ENCODE measurements at places on chromosomes 13 and 19.

GRCh38 chr19:18418029-18418482 is 1.1 kb upstream of the SSBP4 start:
- DNase-seq: no peak

GRCh38 chr13:96821381-96821780 is 172.9 kb downstream of the OXGR1 start:
- DNase-seq: no peak

DNA sequence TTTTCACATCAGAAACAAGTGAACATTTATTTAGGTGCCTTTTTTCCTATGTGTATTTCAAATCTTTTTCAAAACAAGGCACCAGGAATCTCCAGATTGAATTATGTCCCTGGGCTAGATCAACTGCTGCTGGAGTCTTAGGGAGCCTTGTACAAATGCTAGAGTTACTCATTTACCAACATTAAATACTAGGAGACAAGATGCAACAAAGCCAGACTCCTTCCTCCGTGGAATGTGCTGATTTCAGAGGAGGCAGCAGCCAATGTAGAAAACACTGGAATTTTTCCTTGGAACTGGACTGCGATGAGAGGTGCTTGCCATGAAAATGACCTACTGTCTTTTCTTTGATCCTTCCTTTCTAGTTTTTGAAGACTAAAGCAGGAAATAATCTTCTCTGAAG is 1514.7 kb upstream of the MIR17HG start:
- DNase-seq: no peak

DNA sequence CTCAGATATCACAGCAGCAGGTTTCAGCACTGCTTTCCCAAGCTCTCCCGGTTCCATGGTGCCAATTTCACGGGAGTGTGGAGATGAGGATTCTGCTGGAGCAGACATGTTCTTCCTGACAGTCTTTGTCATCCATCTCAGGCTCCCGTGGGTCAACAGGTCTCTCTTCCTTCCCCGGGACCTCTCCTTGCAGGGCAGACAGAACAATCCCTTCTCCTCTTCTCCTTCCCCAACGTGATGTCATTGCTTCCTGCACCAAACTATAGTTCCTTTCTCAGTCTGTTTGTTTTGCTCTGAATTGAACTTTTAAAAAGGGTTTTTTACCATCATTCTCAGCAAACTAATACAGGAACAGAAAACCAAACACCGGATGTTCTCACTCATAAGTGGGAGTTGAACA is 107.9 kb downstream of the ZNF536 start:
- no peak for DNase-seq

- DNase-seq: no peak
Measured at GRCh38 chr13:40505196-40505595, 161.2 kb downstream of the FOXO1 start.
